Stimulated activated CD8-positive, alpha-beta memory T cell treated with anti-CD3 and anti-CD28 coated beads, Interleukin-12 subunit alpha, Interleukin-12 subunit beta, amount 100 ng/mL, for 4 hours (primary cell): ENCODE measurements at places on chromosomes 2 and 18.

DNA sequence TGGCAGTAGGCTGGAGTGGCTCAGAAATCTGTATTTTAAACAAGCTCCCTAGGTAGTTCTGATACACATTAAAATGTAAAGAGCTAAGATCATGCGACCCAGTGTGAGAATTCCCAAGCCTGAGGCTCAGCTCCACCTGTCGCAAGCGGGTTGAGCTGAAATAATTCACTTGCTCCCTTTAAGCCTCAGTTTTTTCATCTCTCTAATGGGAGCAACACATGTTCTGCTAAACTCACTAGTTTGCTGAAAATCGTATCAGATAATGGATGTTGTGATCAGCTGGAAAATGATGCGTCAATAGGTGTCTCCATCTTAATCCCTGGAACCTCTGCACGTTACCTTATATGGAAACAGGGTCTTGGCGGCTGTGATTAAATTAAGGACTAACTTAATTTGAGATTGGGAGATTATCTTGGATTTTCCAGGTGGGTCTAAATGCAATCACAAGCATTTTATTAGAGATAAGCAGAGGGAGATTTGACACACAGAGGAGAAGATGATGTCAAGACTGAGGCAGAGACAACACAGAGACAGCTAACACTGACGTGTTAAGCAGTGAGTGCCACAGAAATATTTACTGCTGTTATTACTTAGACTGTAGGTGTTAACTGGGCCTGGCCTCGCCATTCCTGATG, 53.0 kb downstream of the POMC start:
- DNase-seq, result no peak

DNA sequence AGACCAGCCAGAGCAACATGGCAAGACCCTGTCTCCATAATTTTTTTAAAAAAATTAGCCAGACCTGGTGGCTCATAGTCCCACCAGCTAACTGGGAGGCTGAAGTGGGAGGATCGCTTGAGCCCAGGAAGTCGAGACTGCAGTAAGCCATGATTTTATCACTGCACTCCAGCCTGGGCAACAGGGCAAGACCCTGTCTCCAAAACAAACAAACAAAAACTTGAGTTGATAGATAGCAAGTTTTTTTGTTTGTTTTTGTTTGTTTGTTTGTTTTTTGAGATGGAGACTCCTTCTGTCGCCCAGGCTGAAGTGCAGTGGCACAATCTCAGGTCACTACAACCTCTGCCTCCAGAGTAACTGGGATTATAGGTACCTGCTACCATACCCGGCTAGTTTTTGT, 18.8 kb downstream of the RELCH start:
- no peak for DNase-seq

GRCh38 chr2:10772201-10772867, 40.3 kb downstream of the PDIA6 start:
- DNase-seq, result no peak

DNA sequence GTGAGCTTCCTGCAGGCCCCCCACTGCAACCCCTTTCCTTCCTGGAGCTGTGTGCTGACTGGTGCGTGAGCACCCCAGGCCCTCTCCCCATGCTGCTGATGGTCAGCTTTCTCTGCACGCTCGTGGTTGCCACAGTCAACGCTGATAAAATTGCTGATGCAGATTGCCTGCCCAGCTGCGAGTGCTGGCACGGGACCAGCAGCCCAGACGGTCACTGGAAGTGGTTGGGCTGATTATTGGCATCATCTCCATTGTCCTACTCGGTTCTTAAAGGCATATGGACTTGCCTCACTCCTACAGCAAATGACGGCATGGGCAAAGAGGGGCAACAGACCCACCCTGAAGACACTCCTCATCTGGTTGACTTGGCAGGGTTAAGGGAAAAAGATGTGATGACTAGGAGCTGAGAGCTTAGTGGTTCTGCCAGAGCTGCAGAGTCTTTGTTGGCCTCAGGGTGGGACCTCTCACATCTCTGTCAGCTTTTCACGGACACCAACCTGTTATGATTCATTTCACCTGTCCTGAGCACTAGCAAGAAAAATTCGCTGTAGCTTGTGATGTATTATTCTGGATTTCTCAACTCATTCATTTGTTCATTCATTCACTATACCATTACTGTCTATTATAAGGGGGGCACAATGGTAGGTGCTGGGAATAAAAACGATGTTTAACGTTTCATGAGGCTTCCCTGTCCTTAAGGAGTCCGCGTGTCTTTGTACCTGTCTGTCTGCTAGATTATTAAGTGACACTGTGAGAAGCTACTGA, 38.4 kb downstream of the PAX8 start:
- DNase-seq, result no peak

GRCh38 chr18:62878305-62878704, 163.0 kb downstream of the PHLPP1 start:
- DNase-seq, result no peak

GRCh38 chr2:175726223-175726622, 275.8 kb downstream of the LNPK start:
- no peak for DNase-seq

- DNase-seq, result no peak
Observed at GRCh38 chr2:118921646-118922045, 20.3 kb upstream of the MARCO start.

- no peak for DNase-seq
Observed at GRCh38 chr2:206515580-206515979, 72.2 kb downstream of the ADAM23 start.

GRCh38 chr2:135762022-135762421, 20.4 kb downstream of the UBXN4 start:
- DNase-seq, result no peak

DNA sequence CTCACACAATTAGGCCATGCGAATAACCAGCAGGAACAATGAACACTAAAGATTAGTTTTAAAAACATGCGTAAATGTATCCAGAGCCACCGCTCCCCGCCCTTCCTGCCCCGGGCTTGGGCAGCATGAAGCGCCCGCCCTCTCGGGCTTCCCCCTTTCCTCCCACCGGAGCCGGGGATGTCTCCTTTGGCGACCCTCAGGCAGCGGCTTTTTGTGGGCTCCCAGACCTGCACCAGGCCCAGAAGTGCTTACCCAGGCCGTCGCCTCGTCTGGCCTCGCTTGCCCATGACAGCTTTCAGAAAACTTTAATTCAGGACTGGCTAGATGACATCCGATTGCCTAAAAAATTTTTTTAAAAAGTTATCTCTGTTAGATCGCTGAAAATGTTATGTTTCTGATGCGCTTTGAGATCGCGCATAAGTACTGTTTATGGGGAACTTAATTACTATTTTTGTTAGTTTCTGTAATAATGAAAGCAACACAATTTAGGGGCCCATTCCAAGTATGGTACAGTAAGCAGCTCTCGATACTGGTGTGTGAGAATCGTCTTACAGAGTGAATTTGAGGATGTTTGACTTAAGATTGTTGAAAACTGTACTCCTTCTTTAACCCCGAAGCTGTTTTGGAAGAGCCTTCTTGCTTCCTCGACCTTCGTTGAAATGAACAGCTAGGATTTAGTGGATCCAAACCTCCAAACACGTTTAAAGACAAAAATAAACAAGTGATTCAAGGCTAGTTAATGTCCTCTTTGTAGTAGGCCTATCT, 1.1 kb downstream of the MAP3K20 start:
- DNase-seq, result no peak

DNA sequence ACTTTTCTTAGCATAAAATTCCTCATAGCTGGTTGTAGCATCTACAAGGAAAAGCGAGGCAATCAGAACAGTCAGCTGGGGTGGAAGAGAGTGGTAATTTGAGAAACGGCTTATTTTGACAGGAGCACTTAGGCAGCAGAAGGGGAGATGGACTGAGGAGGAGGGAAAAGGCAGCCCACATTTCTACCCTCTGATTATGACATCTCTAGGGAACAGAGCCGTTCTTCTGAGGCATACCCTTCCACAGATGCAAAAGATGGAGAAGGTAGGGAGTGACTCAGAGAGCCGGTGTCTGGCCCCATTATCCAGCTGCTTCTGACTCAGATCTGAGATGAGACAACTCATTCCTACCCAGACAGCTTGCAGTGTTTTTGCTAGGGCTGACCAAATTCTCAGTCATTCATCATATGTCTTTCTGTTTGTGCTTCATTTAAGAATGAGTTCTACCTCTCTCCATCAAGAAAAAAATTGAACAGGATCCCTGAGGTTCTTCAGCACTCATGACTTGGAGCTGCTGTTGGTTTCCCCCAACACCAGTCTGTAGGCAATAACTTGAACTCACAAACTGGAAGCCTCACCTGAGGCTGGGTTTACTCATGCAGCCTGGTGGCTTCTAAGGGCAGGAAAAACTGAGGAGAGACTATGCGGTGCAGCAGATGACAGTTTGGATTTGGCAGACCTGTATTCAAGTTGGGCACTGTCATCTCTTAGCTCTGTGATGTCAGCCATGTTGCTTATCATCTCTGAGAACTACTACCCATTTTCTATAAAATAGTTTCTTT, 15.9 kb upstream of the SEC11C start:
- no peak for DNase-seq

DNA sequence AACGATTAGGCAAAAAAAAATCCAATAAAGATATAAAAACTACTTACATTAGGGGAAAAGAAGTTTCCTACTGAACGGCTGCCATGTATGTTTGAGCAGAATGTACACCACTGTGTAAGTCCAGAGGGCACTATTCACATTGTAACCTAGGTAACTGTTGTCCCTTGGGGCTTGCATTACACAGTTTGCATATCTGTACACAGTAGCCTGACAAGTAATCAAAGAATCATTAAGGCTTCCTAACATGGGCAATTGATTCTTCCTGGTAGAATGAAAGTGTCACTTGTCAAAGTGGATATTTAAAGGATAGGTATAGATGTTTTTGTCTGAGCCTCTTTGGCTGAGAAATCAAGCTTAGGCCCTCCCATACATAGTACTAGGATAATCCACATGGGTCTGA, 39.1 kb downstream of the PLEK start:
- no peak for DNase-seq

- no peak for DNase-seq
Observed at GRCh38 chr2:226443112-226443511, 356.5 kb downstream of the IRS1 start.

- no peak for DNase-seq
Observed at GRCh38 chr2:124426625-124427024, 401.5 kb downstream of the CNTNAP5 start.

DNA sequence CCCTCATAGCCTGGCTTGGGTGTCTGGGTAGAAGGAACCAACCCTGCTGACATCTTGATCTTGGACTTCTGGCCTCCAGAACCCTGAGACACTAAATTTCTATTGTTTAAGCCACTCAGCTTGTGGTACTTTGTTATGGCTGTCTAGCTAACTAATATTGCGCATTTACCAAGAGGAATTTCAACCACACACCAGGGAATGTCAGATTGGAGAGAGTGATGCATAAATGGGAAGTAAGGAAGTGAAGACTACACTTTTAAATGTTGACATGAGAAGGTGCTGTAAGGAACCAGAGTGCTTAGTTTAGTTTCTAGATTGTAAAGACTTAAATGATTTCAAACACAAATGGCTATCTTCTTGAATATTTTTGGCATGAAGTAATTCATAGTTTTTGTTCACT, 98.9 kb upstream of the ITGB6 start:
- no peak for DNase-seq

DNA sequence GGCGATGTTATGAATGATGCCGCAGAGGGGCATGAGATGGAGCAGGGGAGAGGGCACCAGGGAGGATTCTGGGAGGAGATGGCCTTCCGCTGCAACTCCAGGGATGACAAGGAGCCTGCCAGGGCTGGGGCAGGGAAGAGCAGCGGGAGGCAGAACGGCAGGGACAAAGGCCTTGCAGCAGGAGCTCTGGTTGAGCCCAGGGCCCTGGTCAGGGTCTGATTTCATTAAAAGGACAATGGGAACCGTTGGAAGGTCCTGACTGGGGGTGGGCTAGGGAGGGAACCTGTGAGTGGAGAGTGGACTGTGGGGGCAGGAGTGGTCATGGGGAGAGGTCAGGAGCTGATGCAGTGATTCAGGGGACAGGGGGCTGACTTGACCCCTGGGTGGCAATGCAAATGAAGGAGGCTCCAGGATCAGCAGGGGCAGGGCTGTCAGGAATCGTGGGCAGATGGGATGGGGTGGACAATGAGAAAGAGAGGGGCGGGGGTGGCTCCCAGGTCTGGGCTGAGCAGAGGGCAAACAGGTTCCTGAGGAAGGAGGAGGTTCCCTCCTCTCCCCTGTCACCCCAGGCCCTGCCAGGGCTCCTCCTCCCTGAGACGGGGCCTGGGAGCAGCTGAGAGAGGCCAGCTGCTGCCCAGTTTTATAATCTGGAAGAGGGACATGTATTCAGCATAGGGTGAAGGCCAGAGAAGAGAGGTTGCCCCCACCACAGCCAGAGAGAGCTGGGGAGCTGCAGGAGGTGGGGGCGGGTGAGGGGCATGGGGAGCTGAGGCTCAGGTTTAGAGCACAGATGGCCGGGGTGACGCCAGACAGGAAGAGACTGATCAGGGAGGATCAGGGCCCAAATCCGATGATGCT, 7.3 kb upstream of the DUSP2 start:
- no peak for DNase-seq

GRCh38 chr18:48007955-48008701, 77.7 kb upstream of the SMAD2 start:
- DNase-seq, result peak; percentile 39

GRCh38 chr2:47288864-47289263, 114.1 kb upstream of the MSH2 start:
- no peak for DNase-seq

DNA sequence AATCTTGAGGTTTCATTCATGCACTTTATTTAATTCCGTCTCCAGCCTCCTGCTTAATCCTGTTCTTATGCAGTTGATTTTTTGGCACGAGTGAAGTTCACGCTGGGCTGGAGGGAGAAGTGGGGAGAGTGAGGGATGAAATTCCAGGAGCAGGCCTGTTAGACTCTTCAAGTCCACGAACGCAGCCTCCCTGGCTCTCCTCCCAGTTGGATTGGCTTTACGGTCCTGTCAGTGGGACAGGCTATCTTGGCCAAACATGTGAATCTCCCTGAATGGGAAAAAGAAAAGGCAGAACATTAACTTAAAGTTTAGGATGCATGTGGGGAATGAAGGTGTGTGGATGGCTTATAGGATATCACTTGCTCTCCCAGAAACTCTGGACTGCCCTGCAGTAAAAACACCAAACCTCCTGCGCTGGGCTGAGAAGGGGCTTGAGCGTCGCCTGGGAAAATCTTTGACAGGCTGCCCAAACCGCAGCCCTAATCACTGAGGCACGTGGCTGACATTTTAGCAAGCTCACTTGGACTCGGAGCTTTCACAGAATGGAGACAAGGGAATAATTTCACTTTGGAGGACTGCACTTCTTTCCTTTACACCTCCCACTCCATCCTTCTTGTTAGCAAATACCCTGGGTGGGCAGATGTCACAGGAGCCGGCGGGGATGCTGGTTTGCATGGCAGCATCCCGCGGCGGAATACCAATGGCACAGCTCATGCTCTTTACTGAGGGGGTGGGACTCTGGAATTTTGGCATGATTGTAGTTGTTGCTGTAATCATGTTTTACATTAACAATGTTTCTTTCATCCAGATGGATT, 93.9 kb downstream of the ACKR3 start:
- no peak for DNase-seq

DNA sequence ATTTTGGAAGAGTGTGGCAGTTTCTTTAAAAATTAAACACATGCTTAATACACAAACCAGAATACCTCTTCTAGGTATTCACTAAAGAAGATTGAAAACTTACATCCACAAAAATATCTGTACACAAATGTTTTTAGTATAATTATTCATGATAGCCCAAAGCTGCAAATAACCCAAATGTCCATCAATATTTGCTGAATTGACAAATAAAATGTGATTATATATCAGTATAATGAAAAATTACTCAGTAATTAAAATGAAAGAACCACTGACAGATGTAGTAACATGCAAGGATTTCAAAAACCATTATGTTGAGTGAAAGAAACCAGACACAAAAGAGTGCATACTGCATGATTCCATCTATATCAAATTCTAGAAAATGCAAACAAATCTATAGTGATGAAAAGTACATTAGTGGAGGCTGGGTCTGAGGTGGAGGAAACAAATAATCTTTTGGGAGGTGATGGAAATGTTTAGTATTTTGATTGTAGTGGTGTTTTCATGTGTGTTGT, 94.8 kb downstream of the QPCT start:
- DNase-seq, result no peak
